ENCODE measurements at places on chromosomes 4 and X.

GRCh38 chr4:163702736-163703135 is 208.2 kb downstream of the TMA16 start:
- no peak for DNase-seq

DNA sequence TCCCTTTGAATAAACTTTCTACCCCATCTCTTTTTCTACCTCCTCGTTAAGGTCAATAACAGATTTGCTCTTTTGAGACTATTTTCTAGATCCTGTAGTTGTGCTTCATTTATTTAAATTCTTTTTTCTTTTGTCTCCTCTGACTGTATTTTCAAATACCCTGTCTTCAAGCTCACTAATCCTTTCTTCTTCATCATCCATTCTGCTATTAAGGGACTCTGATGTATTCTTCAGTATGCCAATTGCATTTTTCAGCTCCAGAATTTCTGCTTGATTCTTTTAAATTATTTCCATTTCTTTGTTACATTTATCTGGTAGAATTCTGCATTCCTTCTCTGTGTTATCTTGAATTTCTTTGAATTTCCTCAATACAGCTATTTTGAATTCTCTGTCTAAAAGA is 36.0 kb upstream of the ARMCX4 start:
- no peak for DNase-seq

GRCh38 chr4:112702892-112703291 is 65.9 kb downstream of the LARP7 start:
- no peak for DNase-seq

- no peak for DNase-seq
Measured at GRCh38 chr4:42150653-42151567, 1.5 kb downstream of the BEND4 start.

- DNase-seq, result no peak
Measured at GRCh38 chr4:31294655-31295480, 574.7 kb downstream of the PCDH7 start.

DNA sequence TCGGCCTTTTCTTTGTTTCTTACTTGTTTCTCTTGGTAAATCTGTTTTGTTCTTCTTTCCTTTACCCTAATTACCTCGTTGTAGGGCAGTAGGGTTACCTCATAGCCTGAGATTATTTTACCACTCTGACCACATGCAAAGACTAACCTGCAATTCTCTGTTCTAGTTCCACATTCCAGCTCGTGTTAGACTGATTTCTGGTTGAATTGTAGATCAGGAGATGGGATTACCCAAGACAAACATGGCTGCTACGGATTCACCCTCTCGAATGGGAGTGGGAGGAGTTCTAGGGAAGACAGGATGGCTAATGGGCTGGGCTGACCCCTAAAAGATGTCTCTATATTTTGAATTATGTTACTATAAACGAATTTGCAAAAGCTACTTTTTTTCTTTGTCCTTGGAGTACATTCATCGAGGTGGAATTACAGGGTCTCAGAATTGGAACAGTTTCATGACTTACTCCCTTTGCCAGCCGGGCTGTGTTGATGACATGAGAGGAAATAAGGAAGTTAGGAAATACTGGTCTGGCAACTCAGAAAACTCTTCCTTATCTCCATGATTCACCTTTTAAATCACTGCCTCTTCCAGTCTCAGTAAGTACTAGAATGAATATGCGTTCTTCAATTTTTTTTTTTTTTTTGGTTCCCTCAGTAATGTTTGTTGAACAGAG is 36.7 kb upstream of the FBXW7 start:
- DNase-seq, result no peak

DNA sequence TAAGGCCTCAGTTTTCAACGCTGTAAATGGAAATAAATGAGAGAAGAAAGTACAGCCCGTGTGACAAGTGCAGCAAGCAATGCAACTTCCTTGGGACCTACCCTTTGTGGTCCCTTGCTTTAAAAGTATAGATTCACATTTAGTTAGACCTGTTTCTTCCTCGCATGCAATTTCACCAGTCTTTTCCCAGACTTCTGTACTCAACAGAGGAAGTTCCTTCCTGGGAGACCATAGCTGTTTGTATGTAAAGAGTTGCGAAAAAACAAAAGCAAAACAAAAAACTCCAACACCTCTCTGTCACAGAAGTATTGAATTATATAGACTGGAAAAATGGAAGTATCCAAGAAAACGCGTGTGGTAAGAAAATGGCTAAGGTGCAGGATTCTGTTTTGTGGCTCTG is 1.1 kb upstream of the IRF2 start:
- DNase-seq, result no peak

GRCh38 chr4:168877511-168878491 is 132.3 kb downstream of the CBR4 start:
- DNase-seq, result peak; percentile 46

GRCh38 chr4:24007860-24008261 is 118.0 kb upstream of the PPARGC1A start:
- DNase-seq, result no peak

GRCh38 chrX:25300994-25301393 is 285.2 kb upstream of the ARX start:
- DNase-seq, result no peak

DNA sequence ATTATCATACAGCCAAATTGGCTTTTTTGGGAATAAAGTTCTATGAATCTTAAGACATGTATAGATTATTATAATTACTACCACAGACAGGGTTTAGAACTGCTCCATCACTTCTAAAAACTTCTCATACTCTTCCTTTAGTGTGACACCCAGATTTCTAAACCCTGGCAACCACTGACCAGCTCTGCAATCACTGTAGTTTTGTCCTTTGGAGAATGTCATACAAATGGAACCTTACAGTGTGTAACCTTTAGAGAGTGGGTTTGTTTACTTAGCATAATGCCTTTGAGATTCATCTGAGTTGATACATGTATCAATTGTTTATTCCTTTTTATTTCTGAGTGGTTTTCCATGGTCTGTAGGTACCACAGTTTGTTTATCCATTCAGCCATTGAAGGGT is 95.0 kb downstream of the TMEM164 start:
- no peak for DNase-seq

DNA sequence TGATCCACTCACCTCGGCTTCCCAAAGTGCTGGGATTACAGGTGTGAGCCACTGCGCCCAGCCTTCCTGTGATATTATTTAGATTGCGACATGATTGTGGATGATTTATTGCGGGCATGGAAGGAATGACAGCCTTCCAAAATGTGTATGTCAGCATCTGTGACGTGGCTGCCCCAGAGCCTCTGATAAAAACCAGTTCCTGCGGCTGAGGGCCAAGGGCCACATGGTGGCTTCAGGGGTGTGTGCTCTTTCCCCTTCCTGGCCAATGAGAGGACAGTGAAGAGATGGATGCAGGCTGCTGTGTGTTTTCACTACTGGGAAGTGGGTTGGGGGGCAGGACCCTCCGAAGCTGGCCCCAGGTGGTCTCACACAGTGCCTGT is 57.4 kb upstream of the HGFAC start:
- DNase-seq, result no peak

DNA sequence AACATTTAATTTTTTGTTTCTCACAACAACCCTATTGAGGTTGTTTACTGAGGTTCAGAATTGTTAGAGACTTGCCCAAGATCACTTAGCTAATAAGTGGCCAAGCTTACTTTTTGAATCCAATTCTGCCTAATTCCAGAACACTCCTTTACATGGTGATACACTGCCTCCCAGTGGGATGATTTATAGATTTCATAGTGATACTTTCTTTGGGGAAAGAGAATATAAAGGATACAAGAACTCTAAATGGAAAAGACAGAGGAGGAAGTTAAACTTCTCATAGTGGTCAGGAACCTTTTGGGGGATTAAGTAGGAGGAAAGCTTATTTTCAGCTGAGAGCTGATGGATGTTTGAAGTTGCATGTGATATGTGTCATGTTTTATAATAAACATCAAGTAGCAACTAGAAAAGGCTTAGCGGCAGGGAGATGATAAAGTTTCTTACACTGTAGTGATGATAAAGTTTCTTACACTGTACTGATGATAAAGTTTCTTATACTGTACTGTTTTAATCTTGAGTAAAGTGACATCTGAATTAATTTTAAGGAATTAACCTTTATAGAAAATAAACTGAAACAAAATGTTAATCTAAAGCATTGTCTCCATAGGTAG is 15.3 kb downstream of the STAG2 start:
- no peak for DNase-seq

- no peak for DNase-seq
Measured at GRCh38 chr4:183078634-183079033, 20.4 kb upstream of the WWC2 start.

GRCh38 chr4:96675896-96676295 is 836.0 kb downstream of the PDHA2 start:
- no peak for DNase-seq

DNA sequence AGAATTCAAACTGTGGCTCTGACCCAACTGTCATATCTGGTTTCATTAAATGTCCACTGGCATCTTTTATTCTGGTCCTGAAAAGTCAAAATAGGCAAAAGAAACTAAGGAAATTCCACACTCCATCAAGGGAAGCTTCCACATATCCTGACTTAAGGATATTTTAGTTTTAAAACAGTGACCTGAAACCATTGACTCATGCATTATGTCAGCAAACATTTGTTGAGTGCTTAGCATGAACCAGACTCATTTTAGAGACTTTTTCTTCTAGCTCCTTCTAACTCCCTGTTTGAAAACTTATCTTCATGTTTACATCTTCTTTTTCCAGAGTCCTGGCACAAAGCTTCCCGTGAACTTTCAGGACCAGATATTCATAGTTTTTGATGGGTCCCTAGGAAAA is 6.9 kb upstream of the CXCL1 start:
- DNase-seq, result no peak

DNA sequence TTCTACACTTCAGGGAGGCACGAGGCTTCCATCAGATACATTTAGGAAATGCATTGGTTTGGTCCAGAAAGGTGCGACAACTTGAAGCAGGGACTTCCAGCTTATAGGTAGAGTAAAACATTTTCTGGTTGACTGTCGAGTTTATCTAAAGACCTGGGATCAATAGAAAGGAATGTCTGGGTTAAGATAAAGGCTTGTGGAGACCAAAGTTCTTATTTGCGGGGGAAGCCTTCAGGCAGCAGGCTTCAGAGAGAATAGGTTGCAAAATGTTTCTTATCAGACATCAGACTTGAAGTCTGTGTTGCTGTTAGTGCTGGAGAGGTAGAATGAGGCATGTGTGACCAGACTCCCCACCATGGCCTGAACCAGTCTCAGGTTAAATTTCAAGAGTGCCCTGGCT is 190.3 kb downstream of the TRIML1 start:
- DNase-seq, result no peak

- DNase-seq, result no peak
Measured at GRCh38 chr4:166502660-166503059, 629.6 kb downstream of the TLL1 start.

DNA sequence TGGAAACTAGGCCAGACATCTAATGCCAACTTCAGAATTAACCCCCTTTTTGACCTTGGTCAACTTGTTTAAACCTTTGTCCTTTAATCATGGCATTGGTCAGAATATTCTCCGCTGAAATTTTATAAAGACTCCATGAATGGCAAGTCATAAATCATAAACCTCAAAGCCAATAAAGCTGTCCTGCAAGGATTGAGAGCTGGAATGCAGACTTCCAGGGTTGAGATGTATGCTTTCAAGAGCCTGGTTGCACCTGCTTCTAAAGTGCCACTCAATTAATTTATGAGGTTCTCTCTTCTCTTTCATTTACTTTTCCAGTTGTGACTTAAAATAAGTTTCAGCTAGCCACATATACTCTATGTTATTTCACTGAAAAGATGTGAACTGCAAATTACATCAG is 136.2 kb upstream of the HCCS start:
- no peak for DNase-seq

DNA sequence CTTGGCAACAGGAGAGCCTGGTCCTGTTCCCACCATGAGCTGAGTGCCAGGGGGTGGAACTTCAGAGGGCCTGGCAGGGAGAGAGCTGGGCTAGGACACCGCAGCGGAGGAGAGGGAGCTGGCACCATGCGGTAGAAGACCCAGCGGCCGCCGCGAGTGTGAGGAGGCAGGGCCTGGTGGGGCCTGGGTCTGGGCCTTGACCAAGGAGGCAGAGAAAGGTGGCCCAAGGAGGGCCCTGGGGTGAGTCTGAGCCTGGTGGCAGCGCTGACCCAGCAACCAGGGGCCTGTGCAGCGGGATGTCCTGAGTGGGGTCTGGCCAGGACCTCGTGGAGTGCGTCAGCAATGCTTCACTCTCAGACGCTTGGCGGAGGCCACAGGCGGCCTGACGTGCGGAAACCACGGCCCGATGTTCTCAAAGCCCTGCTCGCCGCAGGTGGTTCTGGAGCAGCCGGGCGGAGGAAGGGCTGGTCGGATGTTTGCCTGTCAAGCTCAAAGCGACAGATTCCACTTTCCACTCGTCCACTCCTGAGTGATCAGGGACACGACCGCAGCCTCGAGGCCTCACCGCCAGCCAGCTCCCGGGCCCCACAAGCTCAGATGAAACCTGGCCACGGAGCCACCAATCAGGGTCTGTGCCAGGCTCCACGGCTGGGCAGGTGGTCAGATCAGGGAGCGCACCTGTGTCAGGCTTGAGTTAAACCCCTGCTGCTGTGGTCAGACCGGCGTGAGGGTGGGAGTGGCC is 20.8 kb downstream of the ATP5ME start:
- DNase-seq, result no peak

DNA sequence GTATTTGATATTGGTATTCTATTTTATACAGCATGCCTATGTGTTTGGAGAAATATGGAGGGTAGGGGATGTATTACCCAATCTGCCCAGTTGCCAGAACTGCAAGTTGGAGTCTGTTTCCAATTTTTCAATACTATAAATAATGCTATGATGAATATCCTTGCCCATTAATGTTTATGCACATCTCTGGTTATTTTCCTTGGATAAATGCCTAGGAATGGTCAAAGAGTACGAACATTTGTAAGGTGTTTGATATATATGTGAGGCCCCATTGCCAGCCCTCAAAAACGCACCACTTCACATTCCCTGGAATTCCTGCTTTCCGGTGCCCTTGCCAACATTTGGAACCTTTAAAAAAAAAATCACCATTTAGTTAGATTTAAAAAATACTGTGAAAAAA is 34.3 kb downstream of the CLDN34 start:
- DNase-seq, result no peak

GRCh38 chr4:121873604-121874003 is 3.3 kb upstream of the BBS7 start:
- DNase-seq, result no peak

DNA sequence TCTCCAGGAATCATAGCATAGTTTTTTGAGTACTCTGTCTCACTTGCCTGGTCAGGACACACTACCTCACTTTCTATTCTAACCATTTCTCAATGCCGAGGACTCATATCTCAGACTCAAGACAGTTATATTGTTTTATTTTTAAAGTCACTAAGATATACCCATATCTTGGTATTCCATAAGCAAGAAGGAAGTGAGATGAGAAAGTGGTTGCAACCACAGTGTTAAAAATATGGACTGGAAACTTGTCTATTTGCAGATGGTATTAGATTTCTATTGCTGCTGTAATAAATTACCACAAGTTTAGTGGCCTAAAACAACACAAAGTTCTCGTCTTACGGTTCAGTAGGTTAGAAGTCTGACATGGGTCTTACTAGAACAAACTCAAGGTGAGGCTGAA is 344.8 kb upstream of the MAGEB2 start:
- no peak for DNase-seq

- DNase-seq, result no peak
Measured at GRCh38 chrX:29535212-29536162, 679.9 kb upstream of the MAGEB2 start.
